Activated CD8-positive, alpha-beta memory T cell treated with anti-CD3 and anti-CD28 coated beads for 1 hour (primary cell): ENCODE measurements at places on chromosomes 7 and 10.

- DNase-seq: no peak
Observed at GRCh38 chr7:64787295-64787694, 6.9 kb upstream of the ZNF138 start.

GRCh38 chr7:64999165-65000004 lies 7.1 kb downstream of the ERV3-1 start:
- no peak for DNase-seq

DNA sequence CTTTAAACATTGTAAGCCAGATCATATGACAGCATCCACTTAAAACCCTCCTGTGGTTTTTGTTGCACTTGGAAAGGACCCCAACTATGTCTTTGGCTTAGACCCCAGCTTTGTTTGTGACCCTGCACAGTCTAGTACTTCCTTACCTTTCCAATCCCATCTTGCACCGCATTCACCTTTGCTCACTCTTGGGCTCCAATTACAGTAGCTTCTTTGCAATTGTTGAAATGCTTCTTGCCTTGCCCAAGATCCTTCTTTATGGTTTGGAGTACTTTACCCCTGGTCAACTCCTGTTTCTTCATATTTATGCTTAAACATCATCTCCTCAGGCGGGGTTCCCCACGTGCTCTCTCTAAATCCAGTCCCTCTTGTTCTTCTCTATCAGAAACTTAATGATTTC lies 162.6 kb downstream of the PTEN start:
- DNase-seq: no peak

DNA sequence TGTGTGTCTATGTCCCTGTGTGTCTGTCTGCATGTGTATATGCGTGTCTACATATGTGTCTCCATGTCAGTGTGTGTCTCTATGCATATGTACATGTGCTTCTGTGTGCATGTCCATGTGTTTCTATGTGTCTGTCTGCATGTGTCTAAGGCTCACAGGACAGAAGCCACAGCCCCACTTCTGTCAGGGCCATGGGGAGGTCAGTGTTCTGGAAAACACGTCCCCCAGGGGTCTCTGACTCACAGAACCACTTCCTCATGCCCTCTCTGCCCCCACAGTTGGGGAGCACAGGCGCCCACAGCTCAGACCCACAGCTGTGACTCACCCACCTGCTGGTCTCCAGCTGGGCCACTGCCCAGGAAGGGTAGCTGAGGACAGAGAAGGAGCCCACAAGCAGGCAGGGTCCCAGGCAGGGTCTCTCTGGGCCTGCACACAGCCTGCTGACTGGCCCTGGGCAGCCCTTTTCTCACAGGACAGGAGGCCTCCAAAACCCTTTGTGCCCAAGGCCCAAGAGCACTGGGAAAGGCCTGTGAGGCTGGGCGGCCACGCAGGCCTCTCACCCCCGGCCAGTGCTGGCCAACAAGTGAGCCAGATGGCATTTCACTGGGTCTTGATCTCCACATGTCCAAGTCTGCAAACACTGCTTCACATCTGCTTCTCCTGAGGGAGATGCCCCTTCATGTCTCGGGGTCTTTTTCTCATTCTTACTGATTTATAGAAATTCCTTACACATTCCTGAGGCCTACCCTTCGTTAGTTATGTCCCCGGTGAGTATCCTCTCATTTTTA lies 102.9 kb upstream of the FAM20C start:
- no peak for DNase-seq

DNA sequence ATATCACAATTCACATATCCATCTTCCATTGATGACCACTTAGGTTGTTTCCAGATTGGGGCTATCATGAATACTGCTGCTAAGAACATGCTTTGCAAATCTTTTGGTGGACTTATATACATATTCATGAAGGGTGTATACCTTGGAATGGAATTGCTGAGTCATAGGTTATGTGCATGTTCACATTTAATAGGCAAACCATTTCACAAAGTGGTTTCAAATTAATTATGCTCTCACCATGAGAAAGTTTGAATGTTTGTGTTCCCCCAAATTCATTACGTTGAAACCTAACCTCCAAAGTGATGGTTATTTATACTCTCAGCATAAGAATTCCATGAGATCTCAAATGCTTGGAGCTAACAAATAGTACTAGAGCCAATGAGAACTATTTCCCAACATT lies 86.4 kb downstream of the VPS41 start:
- DNase-seq: no peak

GRCh38 chr10:121998462-121998861 lies 9.5 kb downstream of the TACC2 start:
- DNase-seq: no peak

DNA sequence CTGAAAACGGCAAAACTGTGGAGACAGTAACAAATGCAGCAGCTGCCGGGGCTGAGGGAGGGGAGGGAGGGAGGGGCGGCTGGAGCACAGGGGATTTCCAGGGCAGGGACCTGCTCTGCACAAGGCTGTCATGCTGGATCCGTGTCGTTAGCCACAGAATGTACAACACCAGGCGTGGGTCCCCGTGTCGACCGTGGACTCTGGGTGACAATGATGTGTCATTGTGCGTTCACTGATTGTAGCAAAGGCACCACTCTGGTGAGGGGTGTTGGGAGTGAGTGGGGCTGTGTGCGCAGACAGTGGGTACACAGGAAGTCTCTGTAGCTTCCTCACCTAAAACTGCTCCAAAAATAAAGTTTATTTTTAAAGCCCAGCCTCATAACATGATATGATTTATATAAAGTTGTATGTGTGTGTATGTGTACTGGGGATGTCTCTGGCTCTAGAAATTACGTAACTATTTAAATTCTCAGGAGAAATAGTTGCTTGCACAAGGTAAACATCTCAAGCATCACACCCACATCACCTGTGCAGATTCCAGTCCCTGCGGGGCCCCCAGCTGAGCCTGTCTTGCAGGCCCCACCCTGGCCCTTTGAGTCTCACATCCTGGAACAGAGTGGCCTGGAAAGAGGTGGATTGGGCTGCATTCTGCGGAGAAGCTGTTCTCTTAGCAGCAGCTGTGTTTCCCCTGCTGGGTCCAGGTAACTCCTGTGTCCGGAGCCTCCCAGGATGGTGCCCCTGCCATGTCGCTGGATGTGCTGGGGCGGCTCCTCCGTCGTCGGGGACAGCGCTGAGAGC lies 135.7 kb downstream of the DYNC2I1 start:
- DNase-seq: no peak

DNA sequence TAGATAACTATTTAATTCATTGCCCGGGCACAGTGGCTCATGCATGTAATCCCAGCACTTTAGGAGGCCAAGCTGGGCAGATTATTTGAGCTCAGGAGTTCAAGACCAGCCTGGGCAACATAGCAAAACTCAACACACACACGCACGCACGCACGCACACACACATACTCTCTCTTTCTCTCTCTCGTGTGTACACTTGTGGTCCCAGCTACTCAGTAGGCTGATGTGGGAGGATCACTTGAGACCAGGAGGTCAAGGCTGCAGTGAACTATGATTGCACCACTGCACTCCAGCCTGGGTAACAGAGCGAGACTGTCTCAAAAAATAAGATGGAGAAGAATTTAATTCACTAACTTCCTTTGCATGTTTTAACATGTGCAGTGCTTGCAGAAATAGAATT lies 38.1 kb downstream of the PTPN12 start:
- no peak for DNase-seq

- DNase-seq: no peak
Observed at GRCh38 chr10:47326927-47327330, 4.7 kb downstream of the GDF2 start.

GRCh38 chr7:107694386-107694785 lies 33.8 kb downstream of the SLC26A4 start:
- DNase-seq: no peak

DNA sequence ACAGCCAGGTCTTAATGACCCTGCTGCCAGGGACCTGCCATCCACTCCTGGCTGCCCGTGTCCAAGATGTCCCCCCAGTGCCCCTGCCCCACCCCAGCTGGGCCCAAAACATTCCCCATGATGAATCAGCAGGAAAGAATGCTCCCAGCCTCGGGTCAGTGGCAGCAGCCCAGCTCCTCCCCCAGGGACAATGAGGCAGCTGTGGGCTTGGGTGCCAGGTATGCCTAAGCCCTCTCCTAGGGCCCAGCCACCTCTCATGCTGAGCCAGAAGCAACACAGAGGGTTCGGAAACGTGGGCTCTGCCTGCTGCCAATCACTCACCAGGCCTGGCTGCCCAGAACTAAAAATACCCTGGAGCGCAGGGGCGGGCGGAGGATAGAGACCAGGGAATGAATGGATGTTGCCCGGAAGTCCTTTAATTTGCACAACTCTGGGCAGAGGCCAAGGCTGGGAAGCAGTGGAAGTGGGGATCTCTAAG lies 1.5 kb upstream of the LOXL4 start:
- no peak for DNase-seq

GRCh38 chr10:19889256-19889655 lies 73.0 kb downstream of the PLXDC2 start:
- DNase-seq: no peak

DNA sequence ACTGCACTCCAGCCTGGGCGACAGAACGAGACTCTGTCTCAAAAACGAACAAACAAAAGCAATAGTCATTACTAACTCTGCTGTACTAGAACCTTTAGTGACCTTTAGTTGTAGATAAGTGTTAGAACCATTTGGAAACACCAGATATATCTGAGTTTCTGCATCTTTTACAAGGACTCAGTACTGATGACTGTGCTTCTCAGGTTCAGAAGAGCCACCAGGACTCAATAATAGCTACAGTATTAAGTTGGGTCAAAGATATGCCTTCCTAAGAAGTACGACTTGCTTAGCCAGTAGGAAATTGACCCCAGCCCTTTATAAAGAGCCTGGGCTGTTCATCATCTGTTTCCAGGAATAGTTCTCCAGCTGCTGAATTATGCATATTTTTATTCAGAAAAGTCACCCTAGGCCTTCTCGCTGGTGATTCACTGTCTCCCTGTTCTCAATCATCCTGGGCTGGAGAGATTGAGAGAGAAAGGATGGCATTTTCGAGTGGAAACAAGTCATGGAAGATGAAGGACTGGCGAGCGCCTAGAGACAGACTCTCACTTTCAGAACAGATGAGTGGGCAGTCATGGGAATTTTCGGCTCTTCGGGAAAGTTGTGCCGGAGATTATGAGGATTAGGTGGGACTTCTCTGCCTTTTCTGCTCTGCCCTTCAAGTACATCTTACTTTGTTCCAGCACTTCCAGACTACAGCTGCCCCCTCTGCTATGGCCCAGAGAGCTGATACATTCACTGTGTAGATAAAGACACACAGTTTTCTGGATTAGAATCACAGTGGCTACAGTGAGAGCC lies 316.1 kb downstream of the CCDC3 start:
- DNase-seq: no peak
